ENCODE measurements at places on chromosomes 7 and 10.

GRCh38 chr10:117223693-117224430 is 17.1 kb upstream of the SLC18A2 start:
- DNase-seq = no peak

GRCh38 chr10:118978998-118979350 is 50.5 kb upstream of the NANOS1 start:
- no peak for DNase-seq

GRCh38 chr7:124698964-124699363 is 66.6 kb downstream of the GPR37 start:
- no peak for DNase-seq

DNA sequence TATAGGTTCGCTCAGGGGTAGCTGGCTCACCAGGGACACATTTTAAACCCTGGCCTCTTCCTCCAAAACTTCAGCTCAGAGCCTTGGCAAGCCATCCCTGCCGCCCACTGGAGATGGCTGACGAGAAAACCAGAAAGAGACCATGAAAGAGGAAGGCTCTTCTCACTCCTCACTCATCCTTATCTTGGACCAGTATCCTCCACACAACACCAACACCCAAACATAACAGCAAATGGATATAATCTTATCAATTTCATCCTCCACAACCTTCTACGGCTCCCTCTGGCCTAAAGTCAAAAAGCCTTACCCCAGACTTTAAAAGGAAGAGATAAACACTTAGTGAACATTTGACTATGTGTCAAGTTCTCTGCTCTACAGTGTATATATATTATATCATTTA is 26.9 kb downstream of the DLG5 start:
- DNase-seq = no peak

DNA sequence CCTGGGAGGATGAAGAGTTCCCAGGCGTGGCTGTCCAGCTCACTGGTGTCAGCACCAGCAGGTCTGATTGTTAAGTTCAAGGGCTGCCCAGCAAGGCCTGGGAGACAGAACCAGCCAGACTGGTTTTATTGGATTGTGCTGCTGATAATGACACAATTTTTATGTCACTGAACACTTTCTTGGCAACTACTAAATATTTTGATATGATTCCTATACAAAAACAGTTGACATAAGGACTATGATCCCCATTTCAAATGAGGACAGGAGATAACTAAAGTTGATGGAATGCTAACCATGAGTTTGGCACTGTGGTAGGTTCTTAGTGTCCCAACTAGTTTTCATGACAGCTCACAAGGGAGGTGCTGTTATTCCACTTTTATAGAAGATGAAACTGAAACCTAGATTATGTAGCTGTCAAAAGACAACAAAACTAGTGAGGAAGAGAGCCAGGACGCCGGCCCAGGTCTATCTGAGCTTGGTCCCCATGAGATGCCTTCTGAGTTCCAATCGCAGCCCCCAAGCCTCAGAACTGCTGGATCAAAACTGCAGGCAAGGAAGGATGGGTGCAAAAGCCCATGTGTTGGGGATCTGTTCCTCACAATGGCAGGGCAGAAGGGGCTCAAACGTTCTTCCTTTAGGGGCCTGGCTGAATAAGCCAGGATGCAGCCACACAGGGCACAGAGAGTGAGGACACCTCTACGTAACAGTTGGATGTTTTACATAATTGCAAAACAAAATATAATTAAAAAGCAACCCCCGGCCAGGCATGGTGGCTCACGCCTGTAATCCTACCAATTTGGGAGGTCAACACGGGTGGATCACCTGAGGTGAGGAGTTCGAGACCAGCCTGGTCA is 52.8 kb downstream of the COBL start:
- DNase-seq = peak; percentile 37

DNA sequence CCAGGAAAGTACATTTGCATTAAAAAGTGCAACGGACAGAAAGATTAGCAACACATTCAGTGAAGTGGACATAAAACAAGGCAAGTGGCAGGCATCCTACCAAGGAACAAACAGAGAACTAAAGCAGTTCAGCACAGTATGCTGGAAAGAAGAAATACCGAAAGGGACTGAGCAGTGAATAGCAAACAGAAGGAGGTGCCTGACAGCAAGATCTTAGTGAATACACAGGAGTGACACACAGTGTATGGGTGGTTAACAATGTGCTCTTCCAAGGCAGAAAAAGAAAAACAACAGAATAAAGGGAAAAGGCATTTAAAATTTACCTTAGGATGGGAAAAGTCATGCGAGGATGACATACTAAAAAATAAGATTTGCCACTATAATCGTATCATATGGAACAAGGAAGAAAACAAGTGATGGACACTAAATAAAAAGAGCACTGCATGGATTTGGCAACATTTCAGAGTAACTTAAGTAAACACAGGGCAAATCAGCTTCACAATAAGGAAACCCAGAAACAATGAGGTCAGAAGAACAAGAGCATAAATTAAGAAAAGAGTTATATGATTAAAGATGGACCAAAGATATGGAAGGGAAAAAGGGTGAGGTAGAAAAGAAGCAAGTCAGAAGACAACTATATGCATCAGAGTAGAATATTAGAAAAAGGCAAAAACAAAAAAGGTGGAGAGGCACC is 29.5 kb downstream of the MEST start:
- DNase-seq = no peak

DNA sequence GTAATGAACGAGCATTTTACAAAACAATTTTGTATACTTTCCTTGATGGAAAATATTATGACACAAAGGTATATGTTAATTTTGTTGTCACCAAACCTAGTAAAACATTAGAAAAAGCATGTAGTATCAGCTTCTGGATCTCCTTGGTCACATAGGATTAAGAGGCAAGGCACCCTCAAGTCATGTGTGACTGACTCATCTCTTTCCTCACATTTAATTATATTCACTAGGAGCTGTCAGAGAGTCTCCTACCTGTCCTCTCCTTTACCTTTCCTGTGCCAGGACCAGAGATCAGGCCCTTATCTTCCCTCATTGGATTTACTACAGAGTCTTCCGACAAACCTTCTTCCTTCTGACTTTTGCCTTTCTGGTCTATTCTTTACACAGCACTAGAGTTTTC is 111.3 kb upstream of the RPA3 start:
- DNase-seq = no peak

GRCh38 chr7:68888971-68889385 is 709.3 kb upstream of the AUTS2 start:
- DNase-seq = no peak

DNA sequence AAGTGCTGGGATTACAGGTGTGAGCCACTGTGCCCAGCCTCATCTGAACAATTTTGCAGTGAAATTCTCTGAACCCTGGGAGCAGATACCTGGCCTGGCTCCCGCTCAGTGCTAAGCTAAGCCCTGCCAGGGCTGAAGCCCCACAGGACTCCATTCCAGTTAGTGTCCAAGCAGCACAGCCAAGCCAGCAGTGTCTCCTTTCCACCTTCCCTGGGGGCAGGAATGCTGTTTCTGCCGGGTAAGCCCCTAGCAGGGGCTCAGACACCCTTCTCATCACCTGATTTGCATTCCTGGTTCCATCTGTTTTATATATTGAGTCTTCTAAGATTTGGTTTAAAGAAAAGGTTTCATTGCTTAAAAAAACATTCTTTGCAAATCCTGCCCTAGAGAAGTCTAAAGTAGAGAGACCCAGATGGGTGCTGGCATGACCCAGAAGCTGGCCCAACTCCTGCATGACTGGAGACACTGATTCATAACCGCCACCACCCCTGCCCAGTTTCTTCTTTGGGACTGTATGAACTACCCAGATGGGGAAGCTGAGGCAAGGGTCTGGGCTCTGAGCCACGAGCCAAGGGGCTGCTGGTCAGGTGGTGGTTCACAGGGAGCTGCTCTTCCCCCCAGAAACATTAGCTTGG is 14.0 kb downstream of the SLC13A4 start:
- no peak for DNase-seq

DNA sequence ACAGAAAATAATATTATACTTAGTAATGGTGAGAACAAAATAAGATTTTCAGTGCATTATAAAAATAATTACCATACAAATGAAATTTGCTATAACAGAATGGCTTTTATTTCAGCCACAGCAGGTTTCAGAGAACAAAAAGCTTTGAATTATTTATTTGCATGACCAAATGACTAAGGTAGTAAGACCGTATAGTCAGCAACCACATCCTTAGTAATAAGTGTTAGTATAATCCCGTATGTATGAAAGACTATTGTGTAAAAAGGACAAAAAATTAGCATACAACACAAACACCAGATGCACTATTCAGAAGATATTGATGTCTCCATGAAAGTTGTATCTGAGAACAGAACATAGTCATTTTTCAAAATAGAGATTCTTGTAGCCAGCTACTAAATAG is 12.2 kb downstream of the PDZD8 start:
- DNase-seq = no peak

DNA sequence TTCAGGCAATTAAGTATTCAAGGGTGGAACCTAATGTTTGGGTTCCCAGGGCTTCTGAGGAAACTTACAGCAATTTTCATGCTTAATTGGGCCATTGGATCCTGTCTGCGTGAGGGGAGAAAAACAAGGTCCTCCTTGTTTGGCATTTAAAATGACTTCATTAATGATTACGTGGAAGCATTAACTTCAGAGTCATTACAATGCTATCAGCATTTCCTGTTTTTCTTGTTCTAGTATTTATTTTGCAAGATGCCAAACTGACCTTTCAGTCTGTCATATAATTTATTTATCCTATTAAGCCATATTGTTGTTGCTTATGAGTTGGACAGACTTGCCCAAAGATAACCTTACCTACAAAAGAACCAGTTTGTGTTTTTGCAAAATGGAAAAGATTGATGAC is 324.1 kb upstream of the LRRN3 start:
- DNase-seq = no peak

- DNase-seq = no peak
Measured at GRCh38 chr7:117478836-117479224, 995 bp upstream of the CFTR start.

- DNase-seq = no peak
Measured at GRCh38 chr10:24463611-24464426, 254.9 kb downstream of the KIAA1217 start.

DNA sequence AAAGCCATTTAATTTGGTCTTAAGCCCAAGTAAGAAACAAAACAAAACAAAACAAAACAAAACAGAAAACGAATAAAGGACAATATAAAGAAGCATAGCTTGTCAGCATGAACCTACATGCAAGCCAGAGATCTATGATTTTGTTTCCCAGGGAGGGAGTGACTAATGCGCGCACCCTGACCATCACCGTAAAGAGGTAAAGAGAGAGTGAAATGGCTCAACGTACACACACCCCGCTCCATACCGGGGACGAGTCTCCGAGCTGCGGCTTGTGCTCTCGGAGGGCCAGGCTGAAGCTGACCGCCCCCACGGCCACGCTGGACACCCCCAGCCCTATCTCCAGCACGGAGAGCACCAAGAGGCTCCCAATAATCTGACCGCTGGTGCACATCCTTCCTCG is 1.1 kb downstream of the TMEM196 start:
- DNase-seq = no peak

DNA sequence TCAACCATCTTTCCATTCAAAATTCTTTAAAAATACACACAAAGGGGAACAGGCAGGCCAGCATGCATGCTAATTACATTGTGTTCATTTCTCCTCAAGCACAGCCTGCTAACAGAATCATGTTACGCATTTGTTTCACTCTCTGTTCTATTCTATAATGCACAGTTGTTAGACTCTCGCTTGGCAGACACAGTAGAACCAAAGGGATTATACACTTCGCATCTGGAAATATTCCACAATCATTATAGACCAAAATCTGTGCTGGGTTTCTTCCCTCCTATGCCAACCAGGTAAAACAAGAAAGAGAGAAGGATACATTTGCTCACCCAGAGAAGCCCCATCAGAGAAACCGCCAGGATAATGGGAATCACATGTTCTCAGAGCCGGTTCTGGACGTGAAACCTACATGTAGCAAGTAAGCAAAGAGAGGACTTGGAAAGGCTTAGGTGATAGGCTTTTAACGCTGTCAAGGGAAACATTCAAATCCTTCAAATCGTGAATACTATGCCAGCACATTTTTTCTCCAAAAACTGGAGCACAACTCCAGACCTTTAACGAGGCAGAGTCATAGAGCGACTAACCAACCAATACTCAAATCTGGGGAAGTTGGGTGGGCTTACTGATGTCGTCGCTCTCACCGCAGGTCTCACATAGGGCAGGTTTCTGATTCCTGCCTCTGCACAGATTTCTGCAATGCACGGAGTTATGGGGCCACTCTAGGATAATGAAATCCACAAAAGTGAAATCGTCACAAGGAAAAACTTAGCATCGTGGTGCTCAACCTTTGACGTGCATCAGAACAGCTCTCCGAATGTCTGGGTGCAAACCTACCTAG is 380.5 kb upstream of the AUTS2 start:
- DNase-seq = no peak

DNA sequence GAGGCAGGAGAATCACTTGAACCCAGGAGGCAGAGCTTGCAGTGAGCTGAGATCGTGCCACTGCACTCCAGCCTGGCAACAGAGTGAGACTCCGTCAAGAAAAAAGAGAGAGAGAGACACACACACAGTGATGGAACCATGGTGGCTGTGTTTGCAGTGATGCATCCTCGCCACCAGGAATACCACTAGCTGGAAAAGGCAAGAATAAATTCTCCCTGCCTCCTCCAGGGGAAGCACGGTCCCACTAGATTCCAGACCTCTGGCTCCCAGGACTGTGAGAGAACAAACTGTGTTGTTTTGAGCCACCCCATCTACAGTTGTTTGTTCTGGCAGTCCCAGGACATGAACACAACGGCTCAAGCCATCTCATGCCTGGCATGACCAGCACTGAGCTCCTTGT is 320.3 kb upstream of the FOXK1 start:
- no peak for DNase-seq

- no peak for DNase-seq
Measured at GRCh38 chr7:79930604-79931003, 204.0 kb upstream of the GNAI1 start.

GRCh38 chr10:114611617-114612016 is 46.5 kb downstream of the ABLIM1 start:
- DNase-seq = no peak

DNA sequence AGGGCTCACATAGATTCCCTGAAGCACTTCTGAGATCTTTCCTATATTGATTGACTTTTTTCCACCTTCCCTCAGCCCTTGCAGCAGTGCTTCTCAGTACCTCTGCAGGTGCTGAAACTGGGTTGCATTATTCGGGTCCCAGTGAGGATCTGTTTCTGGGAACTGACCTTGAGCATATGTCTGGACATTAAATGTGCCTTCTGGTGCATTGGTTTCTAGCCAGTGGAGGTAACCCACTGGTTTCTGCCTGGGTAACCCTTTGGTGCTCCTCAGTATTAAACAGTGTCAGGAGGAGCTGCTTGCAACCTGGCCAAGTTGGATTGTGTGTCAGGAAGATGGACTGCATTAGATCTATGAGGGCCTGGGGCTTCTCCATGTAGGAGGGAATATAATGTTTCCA is 213.3 kb upstream of the KCND2 start:
- no peak for DNase-seq

GRCh38 chr10:125201791-125202622 is 41.6 kb upstream of the CTBP2 start:
- no peak for DNase-seq

- no peak for DNase-seq
Measured at GRCh38 chr7:94297397-94297838, 97.3 kb upstream of the COL1A2 start.

- DNase-seq = peak; percentile 89
Measured at GRCh38 chr7:129831424-129832058, 121.2 kb downstream of the UBE2H start.

Data from HCT116 (cell line).